ENCODE measurements at places on chromosomes 2 and 18.

DNA sequence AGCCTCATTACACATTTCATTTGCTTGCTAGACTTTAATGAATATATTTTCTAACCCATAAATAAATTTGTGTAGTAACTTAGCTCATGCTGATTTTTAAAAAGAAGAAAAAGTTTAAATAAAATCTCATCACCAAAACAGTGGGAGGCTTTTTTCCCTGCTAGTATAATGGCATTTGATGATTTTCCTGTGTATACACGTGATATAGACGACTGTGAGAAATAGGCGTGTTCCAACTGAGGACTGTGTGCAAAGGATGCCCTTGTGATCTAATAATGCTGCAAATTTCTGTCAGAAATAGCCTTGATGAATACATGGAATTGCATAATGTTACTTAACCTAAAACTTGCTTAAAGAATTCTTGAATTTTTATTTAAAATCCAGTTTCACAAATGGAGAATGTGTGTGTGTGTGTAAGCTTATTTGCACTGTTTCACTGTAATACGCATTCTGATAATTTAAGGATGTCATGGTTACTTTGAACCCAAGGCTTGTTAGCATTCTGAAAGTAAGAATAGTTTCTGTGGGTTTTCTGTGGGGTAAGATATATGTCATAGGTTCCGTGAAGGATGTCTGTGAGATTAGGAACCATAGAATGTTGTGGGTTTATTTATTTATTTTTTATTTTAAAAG is 178.0 kb downstream of the DLGAP1 start:
- no peak for DNase-seq

DNA sequence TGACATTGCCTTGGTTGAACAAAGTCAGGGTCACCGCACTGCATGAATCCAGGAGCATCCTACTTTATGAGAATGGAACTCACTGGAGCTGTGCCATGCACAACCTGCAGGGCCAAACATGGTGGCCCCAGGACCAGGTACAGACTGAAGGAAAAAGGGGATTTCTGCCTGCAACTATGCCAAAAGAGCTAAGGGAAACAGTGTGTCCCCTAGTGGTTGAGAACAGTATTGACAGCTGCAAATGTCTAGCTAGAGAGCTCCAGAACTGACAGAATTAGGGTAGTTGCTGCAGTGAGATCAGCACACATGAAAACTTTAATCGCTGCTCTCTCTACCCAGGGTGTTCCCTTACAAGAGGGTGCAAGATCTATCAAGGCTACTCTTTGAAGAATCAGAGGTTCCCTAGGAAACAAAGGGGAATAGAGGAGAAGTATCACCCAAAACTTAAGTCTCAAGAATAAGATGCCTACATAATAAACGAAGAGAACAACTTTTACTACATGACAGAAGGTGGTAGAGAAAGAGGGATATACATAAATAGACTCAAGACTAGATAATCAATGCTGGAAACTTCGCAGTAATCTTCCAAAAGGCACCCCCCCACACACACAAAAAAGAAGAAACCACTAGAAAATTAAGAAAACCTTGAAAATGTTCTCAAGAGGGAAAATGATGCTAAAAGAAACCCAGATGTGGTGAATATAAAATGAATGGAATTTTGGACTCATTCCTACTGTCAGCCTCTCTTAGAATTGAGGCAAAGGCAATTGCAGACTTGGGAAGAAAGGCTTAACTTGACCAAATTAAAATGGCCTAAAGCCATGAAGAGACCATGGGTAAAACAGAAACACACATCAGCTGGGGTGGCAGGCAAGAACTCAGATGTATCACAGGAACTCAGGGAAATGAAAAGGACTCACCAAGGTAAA is 43.6 kb upstream of the IHH start:
- DNase-seq: no peak

- no peak for DNase-seq
Measured at GRCh38 chr2:26936855-26937254, 33.6 kb upstream of the MAPRE3 start.

GRCh38 chr2:185222311-185222710 is 516.3 kb upstream of the FSIP2 start:
- no peak for DNase-seq

GRCh38 chr2:219109471-219109870 is 48.8 kb upstream of the IHH start:
- DNase-seq: no peak

- DNase-seq: no peak
Measured at GRCh38 chr2:235749121-235749770, 255.4 kb downstream of the AGAP1 start.

DNA sequence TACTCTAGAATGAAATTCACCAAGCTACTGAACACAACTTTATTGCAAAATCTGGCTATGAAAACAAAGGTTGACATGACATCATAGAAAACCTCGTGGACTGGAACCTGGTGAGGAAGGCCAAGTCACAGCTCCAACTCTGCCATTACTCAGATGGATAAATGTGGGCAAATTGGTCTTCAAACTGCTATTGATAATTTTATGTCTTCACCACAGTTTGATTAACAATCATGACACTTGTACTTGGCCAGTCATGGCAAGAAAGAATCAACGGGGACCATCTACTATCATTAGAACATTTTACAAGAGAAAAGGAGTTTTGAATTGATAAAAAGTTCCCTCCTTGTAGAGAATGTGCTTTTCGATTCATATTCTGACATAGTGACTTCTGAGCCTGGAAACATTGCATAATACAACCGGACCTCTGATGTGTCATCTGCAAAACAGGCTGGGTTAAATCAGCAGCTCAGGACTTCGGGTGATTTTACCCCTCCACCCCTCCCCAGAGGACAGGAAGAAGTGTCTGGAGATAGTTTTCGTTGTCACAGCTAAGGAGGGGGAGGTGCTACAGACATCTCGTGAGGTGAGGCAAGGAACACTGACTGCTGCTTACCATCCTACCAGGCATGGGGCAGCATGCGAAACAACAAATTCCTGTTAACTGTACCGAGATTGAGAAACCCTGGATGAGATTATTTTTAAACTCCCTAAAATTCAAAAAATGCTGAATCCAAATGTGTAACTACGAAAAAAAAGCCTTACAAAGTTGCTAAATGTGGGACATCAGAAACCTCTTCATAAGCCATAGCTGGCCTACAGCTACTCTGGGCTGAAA is 8.4 kb downstream of the L3MBTL4 start:
- DNase-seq: no peak

GRCh38 chr2:17101596-17101995 is 416.6 kb downstream of the RAD51AP2 start:
- no peak for DNase-seq

DNA sequence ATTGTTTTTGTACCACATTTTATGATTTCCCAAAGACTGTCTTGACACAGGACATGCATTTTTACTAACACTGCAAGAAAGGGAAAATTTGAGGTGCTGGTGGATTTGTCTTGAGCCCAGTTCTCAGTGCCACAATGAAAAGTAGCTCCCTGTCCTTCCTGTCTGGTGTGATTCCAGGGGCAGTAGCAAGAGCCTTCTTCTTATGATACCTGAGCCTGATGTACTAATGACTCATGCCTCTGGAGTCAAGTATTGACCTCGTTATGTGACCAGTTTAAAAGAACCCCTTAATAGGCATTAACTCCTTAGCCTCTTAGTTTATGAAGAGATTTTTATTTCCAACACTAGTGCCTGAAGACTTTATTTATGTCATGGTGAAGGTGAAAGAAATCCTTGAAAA is 728.6 kb downstream of the SLC4A3 start:
- DNase-seq: no peak

- no peak for DNase-seq
Measured at GRCh38 chr18:69757733-69758132, 189.9 kb downstream of the CD226 start.

DNA sequence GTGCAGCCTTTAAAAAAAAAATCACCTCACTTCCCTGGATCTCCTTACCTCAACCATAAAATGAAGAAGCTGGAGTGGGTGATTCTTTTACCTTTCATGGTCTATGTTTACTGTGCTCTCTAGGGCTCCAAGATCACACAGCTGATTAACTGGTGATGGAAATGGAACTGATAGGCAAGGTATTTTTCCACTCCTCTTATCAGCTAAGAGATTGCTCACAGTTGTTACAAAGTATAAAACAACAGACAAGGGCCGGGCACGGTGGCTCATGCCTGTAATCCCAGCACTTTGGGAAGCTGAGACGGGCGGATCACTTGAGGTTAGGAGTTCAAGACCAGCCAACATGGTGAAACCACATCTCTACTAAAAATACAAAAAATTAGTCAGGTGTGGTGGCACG is 14.5 kb downstream of the RPS27A start:
- DNase-seq: no peak

DNA sequence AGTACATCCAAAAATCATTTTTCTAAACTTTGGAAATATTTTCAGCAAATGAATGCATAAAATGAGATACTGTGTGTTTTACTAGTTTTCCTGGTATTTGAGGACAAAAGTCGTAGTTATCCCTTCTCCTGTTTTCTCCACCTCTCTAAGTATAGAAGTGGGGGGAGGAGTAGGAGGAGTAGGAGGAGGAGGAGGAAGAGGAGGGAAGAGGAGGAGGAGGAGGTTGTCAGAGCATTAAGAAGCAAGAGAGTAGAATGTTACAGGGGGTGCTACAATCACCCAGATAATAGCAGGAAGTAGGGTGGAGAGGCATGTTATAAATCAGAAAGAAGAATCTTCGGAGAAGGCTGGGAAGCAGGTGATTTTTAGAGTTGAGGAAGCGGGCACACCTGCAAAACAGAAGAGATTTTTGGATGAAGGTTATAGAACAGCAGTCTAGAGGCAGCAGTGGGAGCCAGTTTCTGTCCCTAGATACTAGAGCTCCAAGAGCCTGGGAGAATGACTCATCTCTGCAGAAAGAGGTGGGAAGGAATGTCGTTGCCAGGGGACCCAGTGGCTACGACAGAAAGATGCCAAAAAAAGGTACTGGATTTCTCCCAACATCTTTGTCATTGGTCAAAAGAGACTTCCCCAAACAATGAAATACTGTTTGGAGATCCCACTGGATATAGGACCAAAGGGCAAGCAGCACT is 44.2 kb upstream of the AQP4 start:
- no peak for DNase-seq

- DNase-seq: no peak
Measured at GRCh38 chr2:136154384-136154783, 36.4 kb upstream of the CXCR4 start.

DNA sequence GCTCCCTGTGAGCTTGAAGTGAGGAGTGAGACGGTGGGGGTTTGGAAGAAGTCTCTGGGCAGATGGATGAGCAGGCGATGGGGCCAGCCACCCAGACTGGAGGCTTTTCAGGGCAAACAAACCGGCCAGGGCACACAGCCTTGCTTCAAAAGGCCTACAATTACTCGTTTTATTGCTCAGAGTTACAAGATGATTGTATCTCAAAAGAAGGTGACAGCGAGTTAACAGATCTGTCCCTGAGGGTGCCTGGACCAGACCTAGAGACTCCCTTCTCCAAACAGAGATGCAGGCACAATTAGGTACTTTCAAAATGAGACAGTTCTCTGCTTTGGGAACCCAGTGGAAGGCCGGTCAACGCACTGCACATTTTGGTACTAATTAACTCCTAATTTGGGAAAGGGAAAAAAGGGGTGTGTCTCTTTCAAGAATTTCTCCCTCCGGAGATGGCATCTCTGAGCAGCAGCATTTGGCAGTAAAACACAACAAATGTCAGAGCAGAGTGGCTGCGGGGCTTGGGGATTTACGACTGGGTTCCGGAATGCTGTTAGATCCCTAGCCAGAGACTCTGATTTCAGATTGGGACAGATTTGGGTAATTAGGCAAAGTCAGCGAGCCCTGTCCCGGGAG is 226.7 kb downstream of the TTC32 start:
- DNase-seq: no peak

GRCh38 chr18:43234889-43235288 is 42.4 kb downstream of the SYT4 start:
- DNase-seq: no peak

GRCh38 chr2:98793897-98794830 is 63.2 kb upstream of the MGAT4A start:
- DNase-seq: no peak

GRCh38 chr18:3816610-3817363 is 366.8 kb downstream of the TGIF1 start:
- DNase-seq: no peak

GRCh38 chr2:60092781-60093180 is 460.7 kb downstream of the BCL11A start:
- DNase-seq: no peak

DNA sequence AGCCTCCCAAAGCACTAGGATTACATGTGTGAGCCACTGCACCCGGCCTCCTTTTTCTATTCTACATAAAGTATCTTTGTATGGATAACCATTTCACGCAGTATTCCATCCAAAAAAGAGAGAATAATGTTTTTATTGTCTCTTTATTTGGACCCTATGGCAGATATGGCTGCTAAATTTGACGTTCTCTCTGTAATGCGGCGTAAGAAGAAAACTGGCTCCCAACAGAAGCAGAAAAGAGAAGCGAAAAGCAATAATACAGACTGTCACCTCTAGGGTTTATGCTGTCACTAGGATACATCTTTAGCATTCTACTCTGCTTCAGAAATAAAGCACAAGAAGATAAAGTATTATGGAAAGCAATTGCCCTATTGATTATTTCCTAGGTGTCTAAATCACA is 55.9 kb downstream of the FN1 start:
- DNase-seq: no peak

- no peak for DNase-seq
Measured at GRCh38 chr2:130756053-130756873, 923 bp downstream of the AMER3 start.

GRCh38 chr2:48124592-48124991 is 218.3 kb upstream of the FBXO11 start:
- no peak for DNase-seq

DNA sequence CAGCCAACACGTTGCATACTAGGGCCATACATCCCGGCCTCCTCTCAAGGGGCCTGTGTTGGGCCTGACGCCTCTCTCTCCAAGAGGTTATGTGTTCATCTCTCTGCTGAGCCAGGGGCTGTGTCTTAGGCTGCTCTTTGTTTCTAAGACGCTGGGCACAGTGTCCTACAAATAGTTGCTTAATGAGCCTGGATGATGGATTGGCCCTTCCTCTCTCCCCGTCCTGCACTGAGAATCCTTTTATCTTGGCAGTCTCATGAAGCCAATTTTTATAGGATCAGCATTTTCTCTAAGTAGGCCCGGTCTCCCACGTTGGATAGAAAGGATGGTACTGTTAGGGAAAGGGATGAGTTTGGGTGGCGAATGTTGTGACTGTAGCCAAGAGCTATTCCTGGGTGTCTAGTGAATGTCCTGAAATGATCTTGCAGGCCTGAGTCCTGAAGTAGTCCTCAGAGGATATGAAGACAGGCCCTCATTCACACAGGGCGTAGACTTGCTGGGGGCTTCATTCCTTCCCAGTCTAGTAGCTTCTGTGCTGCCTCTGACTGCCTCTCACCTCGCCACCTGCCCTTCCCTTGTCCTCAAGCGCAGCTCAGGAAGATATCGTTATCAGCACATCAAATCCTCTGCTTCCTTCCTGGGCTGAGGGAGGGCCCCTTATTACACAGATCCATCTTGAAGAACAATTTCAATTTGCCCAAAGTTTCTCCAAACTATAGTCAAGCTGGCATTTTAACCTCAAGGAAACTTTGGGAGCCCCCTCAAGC is 8.8 kb downstream of the LBH start:
- DNase-seq: no peak

DNA sequence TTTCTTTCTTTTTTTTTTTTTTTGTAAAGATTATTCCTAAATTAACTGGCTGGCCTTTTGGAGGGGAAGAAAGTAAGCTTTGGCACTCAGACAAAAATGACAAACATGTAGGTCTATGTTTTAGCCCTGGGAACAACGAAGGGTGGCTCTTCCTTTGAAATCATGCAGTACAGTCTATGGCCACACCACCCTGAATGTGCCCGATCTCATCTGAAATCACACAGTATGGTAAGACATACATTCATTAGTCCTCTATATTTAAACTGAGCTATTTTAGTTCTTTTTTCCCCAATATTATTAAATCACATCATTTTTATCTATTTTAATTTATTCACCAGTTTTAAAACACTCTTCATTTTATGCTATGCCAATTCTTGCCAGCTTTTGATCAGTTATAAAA is 48.2 kb downstream of the PLA2R1 start:
- DNase-seq: no peak

Data from activated T-helper 1 cell treated with anti-CD3 and anti-CD28 coated beads, Interleukin-2, amount 50 U/mL, for 16 hours (primary cell).